ENCODE measurements at places on chromosomes 13 and 19.

DNA sequence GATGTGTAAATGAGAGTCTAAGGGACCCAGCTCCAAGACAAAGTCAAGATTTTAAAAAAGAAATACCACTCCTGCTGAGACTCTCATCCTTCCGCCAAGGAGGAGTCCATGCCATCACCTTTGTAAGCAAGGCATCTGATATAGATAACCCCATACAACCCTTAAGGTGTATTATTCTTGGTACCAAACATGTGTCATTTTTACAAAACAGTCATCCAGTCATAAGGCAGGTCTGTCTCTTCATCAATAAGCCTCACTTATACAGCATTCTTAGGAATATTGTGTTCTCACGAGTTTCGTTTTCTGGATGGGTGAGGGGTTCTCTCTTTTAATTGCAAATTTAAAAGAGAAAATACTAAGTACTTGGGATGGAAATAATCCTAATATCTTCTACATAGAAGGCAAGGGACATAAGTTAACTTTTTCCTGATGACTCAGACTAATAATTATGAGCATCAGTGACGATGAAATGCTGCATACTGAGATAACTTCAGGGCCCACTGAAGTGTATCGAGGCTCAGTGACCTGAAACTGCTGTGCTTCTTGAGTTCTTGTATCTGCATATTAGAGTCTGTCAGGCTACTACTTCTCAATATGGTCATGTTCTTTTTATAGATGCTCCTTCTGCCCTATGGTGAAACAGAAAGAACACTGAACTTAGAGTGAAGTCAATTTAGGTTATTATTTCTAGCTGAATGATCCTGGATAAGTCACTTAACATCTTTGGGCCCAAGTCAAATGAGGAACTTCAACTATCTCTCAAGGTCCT, 166.6 kb downstream of the KLF12 start:
- no peak for DNase-seq

DNA sequence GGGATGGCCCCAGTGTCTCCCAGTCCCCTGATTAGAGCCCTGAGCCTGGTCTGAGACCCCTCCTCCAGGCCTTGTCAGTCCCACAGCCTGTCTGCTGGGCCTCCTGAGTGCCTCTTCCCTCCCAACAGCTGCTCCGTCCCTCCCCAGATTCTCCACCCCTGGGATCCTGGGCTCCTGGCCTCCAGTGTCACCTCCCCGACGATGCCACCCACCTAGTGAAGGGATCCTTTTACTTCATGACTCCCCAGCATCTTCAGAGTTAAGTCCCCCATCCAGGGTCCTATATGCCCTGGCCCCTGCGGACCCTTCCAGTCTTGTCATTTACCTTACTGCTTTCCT, 4.4 kb upstream of the PRX start:
- no peak for DNase-seq

DNA sequence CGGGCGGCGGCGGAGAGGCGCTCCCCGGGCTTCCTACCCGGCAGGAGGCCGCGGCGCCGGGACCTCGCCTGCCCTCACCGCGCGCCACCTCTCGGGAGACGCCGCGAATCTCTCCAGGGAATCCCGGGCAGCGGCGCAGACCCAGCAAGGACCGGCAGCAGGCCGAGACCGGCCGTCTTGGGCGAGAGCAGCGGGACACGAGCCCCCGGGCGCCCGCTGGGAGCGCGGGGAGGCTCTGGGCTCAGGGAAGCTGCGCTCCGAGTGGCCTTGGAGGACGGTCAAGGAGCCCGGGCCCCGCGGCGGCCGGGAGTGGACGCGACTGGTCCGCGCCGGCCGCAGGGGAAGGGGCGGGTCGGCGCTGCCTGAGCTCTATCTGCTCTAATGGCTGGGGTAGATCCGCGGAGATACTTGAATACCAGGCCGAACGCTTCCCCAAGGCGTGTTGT, 14.7 kb downstream of the CDX2 start:
- DNase-seq, result no peak

- no peak for DNase-seq
Observed at GRCh38 chr13:94520001-94520400, 40.5 kb upstream of the DCT start.

- DNase-seq, result no peak
Observed at GRCh38 chr13:27383104-27383921, 41.1 kb upstream of the GTF3A start.

DNA sequence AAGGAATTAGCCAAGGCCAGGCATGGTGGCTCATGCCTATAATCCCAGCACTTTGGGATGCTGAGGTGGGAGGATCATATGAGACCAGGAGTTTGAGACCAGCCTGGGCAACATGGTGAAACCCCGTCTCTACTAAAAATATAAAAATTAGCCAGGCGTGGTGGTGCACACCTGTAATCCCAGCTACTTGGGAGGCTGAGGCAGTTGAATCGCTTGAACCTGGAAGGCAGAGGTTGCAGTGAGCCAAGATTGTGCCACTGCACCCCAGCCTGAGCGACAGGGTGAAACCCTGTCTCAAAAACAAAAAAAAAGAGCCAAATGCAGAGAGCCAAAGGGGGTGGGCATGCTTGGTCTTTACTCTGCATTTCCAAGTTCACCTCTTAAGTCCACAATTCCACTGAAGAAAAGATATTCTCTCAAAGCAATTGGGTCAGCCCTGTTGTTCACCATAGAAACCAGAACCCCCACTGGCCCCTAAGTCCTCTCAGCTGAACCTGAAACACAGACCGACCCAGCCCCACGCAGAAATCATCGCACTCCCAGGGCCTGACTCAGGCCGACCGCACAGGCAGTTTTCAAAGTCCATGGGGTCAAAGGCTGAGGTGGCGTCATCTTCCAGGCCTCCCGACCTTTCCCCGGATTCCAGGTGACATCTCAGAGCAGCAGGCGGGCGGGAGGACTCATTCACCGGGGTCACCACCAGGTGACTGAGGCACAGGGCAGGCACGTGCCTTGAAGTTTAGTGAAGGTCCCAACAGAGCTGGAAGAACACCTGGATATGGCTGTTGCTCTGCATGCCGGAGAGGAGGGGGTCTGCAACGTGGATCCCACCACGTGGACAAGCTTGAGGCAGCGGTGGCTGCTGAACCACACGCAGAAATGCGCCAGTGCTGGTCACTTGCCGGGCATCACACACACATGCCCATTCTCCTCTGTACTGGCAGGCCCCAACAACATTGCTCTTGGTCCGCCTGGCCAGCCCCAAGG, 33.1 kb downstream of the SLC25A42 start:
- DNase-seq, result no peak

DNA sequence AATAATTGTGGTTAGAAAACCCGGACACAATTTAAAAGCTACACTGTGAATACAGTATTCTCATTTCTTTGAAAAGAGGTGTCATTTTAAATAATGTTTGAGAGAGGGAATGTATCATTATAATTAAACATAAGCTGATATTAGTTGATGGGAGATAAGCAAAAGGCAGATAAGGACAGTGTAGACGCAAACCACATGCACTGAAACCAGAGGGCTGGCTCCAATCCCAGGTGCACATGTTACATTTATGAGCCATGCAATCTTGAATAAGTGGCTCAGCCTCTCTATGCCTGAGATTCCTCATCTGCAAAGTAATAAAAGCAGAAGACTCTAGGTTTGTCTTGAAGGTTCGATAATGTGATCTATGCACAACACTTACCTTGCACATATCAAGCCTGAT, 238.7 kb downstream of the EFNB2 start:
- no peak for DNase-seq

GRCh38 chr13:59890054-59890453, 273.7 kb downstream of the DIAPH3 start:
- DNase-seq, result no peak

- no peak for DNase-seq
Observed at GRCh38 chr13:43243711-43244110, 220.3 kb downstream of the DNAJC15 start.

- DNase-seq, result no peak
Observed at GRCh38 chr13:30039511-30039911, 189.1 kb upstream of the UBL3 start.

DNA sequence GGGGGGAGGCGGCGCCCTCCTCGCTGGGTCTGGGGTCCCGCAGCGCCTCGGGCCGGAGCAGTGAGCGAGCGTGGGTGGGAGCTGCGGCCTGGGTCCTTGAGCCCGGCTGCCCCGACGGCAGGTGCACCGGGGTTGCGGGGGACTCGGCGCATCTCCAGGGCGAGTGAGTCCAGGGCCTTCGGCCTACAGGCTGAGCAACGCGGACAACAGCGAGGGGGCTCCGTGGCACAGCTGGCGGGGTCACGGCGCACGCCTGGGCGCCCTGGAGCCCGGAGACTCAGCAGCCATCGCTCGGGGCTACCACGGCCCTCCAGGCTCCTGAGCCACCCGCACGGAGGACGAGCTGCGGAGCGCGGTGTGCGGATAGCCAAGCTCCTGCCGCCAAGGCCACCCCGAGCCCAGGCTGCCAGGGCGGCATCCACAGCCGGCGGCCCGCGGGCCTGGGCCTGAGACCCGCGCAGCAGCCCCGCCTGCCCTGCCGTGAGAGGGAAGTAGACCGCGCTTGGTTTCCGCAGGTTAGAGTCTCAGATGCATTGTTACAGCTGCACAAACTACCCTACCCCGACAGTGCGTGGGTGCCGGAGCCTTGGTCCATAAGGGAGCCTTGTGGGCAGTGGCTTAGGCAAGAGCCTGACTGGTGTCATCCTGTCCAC, 253.9 kb upstream of the SGCG start:
- DNase-seq, result no peak

GRCh38 chr13:52786766-52787165, 47.1 kb upstream of the CNMD start:
- no peak for DNase-seq

DNA sequence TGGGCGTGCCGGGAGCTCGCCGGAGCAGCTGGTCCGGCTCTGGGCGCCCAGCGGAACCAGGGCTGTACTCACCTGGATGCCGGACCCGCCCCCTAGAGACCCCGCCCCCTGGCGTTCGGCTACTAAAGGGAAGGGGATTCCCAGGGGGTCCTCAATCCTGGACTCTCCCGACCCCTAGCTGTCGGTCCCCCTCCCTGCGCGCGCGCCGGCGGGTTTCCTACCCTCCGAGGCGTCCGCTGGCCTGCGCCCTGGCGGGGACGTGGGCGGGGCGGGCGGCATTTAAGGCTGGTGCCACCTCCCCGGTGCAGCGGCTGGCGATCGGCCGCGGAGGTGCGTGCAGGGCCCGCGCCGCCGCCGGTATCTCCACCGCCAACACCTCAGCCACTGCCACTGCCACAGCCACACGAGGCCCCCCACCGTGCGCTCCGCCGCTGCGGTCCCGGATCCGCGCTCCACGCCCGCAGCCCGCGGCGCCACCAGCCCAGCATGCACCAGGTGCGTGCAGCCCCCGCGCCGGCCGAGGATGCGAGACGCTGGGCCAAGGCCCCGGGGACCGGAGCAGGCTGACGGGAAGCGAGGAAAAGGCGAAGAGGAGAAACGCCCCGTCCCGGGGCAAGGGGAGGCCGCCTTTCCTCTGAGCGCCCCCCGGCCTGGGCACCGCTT, at the start of gene ATP12A:
TSS of gene ATP12A (plus strand) at position 151 of the 663 bp plus-strand sequence. CDS start at position 487, 336 bp downstream.
- peak; percentile 16 for DNase-seq

GRCh38 chr19:27974082-27974513, 1238.9 kb downstream of the UQCRFS1 start:
- DNase-seq, result no peak

Measured in stimulated activated CD4-positive, alpha-beta T cell treated with anti-CD3 and anti-CD28 coated beads, Interleukin-1b, Interleukin-23, amount 100 ng/mL, for 24 hours (primary cell).